ENCODE measurements at places on chromosomes 12 and 14.

- no peak for DNase-seq
Observed at GRCh38 chr12:50390316-50390741, 6.1 kb downstream of the FAM186A start.

DNA sequence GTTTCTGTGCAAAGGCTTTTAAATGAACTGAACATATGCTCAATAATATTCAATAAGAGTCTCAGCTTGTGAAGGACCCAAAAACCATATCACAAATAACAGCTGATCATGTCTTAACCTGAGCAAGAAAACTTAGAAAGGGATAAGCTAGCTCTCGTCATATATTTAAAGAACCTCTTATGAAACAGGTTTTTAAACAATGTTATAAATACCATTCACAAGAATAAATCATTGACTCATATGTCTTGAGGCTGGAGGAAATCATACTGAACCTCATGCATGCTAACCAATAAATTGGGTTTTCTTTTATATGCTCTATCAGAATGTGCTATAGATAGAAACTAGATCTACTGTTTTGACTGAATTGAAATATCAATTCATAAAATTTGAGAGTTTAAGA lies 426.9 kb downstream of the NOVA1 start:
- no peak for DNase-seq

GRCh38 chr14:96582411-96582961 lies 80.3 kb downstream of the PAPOLA start:
- no peak for DNase-seq

DNA sequence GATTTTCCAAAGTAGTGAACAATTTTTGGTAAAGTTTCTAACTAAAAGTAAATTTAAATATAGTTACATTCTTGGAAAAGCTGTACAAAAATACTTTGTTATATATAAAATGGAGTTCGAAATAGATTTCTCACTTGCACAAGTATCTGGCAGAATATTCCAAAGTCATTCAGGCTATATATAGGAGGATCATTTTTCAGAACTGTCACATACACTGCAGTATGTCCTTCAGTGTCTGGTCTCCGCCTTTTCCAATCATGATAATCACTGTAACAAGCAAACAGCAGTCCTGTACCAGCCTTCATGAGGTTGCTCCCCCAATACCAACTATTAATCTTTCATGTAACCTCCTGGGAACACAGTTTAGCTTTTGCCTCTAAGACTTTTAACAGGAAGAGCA lies 18.6 kb downstream of the TBK1 start:
- DNase-seq = no peak

DNA sequence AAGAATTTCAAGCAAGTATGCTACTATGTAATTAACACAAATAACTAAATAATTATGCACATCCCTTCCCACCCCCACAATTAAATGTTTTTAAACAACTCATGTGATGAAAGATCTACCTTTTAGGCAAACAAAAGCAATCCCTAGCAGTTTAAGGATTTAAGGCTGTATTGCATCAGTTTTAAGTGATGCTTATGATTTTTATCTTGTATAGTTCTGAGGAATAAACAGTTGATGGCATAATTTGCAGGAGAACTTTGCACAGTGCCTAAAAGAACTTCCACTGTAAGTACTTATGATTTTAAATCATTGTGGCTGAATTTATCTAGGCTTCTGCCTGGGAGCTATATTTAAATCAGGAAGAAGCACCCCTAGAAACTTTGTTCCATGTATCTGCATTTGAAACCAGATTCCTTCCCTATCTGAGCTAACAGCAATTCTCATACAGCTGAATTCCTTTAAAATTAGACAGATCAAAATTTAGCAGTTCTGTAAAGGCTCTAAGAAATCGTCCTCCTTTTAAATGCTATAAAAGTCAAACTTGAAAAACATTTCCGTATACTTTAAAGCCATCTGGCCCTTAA lies 388.6 kb downstream of the BCAT1 start:
- DNase-seq = no peak

GRCh38 chr14:103558071-103558882 lies 4.2 kb downstream of the BAG5 start:
- no peak for DNase-seq

- DNase-seq = no peak
Observed at GRCh38 chr14:92033433-92033832, 6.4 kb downstream of the TRIP11 start.

DNA sequence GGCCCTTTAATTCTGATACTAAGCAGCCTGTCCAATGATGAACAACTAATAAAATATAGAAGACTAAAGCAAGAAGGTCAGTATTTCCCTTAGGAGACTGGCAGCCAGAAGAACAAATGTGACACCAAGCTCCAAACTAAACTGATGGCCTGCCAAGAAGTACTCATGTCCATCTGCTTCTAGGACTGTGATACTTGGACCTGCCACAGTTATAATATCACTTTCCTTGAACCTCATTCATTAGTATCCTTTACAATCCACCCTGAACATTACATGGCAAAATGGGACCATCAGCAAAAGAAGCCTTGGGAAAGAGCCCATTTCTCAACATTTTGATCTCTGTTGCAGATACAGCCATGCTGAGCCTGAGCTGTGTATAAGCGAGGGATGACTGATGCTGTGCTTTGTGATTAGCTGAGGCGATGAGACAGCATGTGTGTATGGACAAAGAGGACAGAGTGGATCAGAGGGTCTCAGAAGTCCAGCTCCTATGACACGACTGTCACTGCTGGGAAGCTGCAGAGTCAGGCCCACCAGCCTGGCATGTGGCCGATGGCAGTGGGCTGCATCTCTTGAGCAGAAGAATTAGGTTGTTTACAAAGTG lies 73.9 kb downstream of the TGFB3 start:
- DNase-seq = no peak
